Stimulated activated CD8-positive, alpha-beta memory T cell treated with anti-CD3 and anti-CD28 coated beads, Interleukin-2, amount 100 ng/mL, for 1 hour (primary cell): ENCODE measurements at places on chromosomes 4 and X.

GRCh38 chrX:108029928-108030711 is 14.7 kb upstream of the VSIG1 start:
- no peak for DNase-seq

DNA sequence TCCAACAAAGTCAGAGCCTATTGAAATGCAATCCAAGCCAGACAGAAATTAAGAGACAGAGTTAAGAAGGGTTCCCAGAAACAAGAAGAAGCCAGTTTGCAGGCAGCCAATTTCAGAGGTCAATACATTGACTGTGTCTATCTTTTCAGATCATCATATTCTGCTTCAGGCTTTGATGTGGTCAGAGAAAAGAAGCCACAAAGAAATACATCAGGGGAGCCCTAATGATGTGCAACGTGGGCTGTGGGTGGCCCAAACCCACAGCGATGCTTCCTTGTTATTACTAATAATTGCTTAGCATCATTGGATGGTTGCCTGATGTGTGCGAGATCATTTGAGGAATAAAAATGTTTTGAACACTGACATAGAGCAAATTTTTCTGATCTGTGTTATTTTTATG is 99.0 kb upstream of the DUSP21 start:
- no peak for DNase-seq

DNA sequence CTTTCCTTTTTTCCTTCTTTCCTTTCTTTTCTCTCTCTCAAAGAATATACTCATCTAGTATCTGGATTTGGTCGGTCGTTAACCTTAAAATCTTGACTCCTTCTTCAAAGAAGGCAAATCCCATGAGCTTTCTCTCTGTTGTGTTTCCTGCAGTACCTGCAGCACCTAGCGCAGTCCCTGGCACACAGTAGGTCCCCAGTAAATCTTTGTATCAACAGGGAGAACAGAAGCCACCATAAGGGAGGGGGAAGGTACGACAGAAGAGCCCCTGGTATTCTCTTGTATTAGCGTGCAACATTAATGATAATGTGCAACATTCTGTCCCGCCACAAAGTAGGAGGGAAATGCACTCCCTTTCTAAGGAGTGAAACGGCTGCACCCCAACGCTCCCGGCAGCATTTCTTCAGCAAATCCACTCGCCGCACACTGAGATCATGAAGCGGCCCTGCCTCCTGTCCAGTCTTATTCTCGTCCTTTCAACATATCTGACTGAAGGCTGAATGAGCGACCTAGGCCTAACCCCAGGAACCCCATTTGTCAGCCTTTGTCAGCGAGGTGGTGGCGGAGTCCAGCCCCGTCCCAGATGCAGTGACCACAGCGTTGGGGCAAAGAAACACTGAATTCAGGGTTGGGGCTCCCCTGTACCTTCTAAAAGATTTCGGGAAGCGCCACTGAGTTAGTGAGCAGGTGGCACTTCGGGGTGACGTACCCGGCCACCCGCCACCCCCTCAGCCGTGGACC is 133.7 kb downstream of the AMELX start:
- DNase-seq: no peak

DNA sequence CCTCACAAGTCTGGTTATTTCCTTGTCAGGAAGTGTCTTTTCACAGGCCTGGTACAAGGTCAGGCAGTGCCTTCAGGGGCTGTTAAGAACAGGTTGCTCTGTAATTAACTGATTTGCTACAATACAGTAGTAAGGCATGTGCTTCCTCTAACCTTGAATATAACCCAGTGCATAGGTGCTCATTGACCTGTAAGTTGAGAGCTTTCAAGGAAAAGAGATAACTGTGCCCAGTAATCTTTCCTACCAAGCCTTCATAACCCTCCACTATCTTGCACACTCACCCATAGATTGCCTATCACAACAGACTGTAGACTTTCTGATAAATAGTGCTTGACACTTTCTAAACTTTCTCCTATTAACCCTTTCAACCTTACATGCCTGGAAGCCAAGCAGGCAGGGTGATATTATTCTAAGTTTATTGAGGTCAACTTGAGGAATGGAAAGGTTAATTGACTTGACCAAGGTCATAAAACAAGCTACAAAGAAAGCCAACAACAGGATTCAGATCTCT is 148.1 kb downstream of the PPARGC1A start:
- DNase-seq: no peak

DNA sequence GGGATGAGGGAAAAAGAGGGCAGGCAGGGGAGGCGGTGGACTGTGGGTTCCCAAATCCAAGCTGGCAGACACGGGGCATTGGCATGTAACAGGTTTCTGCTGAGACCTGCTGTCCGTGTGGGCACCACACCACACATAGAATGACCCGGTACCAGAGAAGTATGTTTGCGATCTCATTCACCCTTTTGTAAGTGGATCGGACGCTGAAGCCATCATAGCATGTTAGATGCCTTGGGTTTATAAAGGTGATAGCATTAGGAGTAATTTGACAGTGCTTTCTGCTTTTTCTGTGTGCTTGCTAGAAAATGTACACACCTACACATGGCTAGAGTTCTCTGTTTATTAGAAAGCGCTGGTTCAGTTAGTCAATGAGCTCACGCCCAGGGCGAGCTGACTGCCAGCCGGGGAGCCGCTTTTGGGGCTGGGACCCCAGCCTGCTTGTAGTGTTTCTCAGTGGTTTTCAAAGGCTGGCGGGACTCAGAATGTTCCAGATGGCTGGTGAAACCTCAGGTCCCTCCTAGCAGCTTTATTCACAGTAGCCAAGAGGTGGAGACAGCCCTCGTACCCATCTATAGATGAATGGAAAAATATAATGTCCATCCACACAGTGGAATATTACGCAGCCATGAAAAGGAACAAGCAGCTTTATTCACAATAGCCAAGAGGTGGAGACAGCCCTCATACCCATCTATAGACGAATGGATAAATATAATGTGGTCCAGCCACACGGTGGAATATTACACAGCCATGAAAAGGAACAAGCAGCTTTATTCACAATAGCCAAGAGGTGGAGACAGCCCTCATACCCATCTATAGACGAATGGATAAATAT is 579 bp downstream of the IL3RA start:
- no peak for DNase-seq

DNA sequence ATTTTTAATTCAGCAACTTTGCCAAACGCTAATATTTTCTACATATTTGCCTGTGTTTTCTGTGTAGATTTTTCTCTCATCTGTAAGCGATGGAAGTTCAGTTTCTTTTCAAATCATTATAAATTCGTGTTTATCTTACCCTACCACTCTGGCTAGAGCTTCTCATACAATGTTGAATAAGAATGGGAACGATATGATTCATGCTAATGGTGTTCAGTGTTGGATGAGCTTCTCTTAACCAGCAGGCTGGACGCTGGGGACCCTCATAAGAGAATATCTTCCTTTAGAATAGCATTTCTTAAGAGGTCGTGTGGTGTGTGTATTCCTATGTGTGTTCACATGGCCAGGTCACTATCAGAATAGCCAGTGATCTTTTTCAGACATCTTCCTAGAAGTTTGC is 31.0 kb downstream of the NSDHL start:
- DNase-seq: no peak

- no peak for DNase-seq
Measured at GRCh38 chr4:151322570-151322969, 2.8 kb downstream of the SH3D19 start.

DNA sequence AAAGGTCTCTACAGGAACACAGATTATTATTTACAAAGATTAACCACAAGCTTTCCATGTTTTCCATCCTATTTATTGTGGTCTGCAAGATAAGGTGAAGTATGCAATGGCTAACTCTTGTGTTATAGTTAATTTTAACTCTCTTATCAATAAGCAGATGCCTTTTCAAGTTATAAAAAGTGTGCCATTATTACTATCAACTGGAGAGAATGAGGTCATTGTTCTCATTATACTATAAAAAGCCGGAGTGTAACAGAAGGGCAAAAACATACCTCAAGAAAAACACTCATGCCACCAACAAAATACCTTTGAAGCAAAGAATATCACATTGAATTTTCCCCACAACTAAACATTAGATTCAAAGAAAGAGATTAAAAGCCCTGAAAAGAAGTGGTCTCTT is 52.0 kb upstream of the SORBS2 start:
- DNase-seq: no peak

GRCh38 chr4:122083989-122084388 is 68.1 kb upstream of the BLTP1 start:
- DNase-seq: no peak

DNA sequence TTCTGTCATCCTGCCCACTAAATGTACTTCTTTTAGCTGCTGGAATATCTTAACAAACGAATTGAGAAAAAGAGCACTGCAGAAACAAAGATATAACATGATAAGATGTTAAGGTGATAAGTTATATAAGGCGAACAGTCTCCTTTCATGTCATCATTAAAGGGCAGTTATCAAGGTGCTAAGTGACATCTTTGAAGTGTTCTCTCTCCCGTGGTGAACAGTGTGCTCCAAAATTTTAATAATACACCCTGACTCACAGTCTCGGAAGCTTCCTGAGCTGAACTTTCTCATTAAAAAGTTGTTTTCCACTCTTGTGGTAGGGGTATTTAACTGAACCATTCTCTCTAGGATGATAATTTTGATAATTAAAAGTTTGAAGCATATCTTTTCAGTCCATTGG is 61.6 kb downstream of the PLS3 start:
- DNase-seq: no peak

DNA sequence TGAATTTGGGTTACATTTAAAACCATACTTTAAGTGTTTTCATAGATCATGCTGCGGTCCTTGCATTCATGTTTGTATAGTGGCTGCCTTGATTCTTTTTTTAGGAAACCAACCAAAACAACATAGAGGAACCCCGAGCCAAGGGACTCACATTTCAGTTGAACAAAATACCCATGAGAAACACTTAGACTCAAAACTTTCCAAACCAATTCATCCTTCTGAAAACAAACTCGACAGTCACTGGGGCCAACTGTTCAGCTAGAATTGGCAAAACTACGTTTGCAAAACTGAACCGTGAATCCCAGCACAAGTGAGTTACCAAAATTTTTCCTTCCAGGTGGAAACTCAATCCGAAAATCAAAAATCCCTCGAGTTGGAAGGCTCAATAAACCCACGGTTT is 1.4 kb downstream of the ADGRA3 start:
- DNase-seq: no peak

GRCh38 chrX:149630681-149631233 is 835 bp downstream of the TMEM185A start:
- no peak for DNase-seq

DNA sequence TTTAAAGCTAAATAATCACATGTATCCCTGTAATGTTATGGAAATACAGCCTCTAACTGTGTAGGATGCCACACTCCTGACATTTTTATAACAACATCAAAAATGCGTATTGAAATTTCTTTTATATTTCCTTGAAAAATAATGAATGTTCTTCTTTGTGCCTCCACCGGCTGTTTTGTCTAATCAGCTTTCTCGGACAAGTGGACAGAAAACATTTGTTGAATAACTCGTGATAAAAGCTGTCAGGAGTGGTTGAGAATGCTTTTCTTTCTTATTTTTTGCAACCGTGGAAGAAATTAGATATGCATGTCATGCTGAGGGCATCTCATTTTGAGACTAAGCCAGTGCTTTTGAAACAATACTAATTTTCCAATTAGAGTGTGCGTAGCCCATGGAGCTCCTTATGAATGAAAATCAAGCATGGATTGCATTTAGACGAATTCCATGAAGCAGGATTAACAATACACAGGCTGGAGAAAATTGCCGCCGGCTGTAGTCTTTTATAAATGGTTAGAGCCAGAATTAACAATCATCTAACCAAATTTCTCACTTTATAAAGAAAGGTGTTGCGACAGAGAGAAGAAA is 614.5 kb upstream of the LCORL start:
- no peak for DNase-seq

DNA sequence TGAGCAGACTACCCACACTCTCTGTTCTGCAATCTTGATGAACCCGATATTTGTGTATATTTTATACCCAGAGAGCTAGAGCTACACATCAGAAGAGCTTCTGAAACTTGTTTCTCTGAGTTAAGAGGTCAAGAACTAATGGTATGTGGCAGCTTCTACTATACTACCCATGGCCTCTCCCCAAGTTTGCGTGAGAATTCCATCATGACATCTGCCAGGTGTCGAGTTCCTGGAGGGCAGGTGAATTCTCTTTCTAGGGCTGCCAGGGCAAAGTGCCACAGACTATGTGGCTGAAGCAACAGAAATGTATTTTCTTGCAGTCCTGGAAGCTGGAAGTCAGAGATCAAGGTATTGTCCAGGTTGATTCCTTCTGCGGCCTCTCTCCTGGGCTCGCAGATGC is 4.4 kb downstream of the SORCS2 start:
- no peak for DNase-seq

GRCh38 chrX:81201071-81201470 is 642 bp downstream of the HMGN5 start:
- no peak for DNase-seq

DNA sequence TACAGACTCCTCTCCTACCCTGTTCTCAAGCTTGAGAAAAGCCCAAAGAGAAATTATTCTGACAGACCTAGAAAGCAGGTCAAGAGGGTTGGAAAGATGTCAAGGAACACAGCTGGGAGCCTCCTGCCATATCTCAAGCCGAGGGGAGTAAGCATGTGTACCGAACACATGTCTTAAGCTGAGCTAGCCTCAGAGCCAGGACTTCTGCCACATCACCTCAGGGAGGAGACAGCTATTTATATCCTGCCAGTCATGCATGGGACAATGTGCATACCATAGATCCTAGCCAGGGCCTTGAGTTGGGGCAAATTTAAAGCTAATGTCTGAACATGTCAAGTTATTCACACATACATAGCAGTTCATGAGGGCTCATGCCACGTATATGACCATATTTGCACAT is 11.8 kb downstream of the TMEM31 start:
- DNase-seq: no peak

GRCh38 chr4:173515458-173515857 is 14.6 kb downstream of the HAND2 start:
- DNase-seq: no peak

DNA sequence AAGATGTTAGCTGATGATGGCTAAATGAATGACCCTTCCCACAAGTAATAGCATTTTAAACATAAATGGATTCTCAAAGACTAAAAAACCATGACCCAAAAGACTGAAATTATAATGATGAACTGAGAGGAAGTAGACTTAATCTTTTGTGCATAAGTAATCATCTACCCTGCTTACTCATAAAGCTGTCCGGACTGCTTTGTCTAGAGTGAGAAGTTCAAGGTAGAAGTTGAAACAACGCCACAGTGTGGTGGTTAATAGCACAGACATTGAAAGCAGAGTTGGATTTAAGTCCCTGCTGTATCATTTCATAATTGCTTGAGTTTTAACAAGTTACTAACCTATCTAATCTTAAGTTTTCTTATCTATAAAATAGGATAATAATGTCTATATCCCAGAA is 346.6 kb downstream of the CENPC start:
- DNase-seq: no peak
